ENCODE measurements at places on chromosomes 5 and 9.

GRCh38 chr5:159935946-159936345 is 19.7 kb downstream of the ADRA1B start:
- no peak for DNase-seq

DNA sequence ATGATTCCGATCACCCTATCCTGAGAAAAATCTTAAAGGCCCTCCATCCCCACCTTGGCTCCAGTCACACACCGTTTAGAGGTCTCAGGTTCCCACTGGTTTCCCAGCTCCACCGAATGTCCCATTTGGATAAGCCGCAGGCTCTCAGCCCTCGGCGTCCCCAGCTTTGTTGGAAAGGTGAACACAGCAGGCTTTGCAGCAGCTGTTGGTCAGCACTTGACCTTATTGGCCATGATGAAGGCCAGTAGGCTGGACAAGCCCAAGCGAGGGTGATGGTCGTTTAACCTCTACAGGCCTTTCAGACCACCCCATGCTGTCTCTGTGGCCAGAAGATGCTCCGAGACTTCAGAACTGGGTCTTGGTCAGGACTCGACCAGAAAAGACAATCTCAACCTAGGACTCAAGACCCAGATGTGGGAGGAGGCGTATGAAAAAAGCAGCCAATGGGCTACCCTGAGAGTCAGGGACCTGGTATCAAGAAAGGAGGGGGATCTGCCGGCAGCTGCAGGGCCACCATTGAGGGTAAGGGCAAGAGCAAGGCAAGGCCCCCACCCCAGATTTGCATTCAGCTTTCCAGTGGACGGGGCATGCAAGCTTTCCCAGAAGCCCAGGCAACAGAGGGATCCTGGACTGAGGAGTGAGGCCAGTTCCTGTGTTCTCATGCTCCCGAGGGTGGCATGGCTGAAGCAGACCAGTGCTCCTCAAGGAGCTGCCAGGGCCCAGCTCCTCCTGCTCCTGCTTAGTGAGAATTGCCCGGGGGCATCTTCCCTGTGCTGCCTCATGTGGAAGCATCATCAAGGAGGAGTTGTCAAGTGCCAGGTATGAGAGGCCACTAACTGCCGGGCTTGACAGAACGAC is 13.4 kb downstream of the UBE2QL1 start:
- no peak for DNase-seq

- DNase-seq = no peak
Measured at GRCh38 chr5:32475334-32476097, 31.0 kb upstream of the ZFR start.

DNA sequence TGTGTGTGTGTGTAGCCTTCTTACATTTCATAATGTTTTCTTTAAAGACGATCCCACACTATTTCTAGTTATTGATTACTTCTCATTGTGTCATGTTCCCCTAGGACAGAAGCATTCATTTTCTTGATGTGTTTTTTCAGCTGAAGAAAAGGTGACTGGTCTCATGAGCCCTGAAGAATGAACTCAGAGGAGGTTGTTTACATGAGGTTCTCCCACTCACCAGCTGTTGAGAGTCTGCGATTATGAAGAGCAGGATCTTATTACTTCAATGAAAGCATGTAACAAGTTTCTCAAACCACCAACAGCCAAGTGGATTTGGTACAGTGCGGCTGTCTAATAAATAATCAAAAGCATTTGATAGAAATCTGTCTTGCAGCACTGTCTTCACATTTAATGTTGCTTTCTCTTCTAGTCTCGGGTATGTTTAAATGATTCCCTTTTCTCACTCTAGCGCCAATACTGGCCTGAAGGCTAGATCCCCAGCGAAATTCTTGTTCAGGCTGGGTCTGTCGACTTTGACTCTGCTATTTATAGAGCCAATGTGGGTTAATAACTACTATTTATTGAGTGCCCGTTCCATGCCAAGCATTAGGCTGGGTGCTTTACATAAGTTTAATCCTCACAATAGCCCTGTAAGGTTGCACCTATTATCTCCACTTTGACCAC is 9.6 kb upstream of the FSD1L start:
- DNase-seq = no peak

GRCh38 chr5:132050661-132051552 is 9.5 kb upstream of the IL3 start:
- DNase-seq = no peak

DNA sequence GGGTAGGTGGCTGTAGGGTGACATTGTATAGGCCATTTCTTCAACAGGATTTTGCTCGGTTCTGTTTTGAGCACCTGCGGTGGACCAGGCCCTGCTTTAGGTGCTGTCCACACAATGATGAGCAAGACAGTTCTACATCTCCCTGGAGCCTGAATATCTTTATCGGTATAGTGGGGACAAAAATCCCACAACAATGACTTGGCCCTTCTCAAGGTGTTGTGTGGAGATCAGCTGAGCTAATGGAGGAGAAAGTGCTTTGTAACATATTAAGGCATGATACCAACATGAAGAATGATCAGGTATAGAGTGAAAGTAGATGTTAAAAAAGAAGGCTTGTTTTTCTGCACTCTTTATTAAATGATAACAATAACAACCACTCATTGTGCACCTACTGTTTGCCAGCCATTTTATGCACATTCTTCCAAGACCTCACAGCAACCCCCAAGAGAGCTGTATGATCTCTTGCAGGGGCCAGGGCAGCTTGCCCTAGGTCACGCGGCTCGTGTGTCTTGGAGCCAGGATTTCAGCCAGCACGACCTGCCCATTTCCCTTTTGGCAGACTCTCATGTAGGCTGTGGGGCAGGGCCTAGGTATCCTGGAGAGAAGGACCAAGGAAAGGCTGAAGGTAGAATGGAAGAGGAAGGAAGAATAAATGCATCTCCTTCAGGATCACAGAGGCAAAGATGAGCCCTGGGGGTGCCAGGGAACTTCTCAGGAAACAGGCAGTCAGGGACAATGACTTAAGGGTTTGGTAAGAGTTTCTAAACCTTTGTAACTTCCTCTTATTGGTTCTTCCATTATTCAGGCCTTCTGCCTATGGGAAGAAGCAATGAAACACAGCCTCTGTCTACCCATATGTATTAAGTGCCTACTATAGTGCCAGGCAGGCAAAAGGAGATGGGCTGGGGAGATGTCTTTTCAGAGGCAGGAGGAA is 50.0 kb upstream of the PPARGC1B start:
- DNase-seq = no peak

DNA sequence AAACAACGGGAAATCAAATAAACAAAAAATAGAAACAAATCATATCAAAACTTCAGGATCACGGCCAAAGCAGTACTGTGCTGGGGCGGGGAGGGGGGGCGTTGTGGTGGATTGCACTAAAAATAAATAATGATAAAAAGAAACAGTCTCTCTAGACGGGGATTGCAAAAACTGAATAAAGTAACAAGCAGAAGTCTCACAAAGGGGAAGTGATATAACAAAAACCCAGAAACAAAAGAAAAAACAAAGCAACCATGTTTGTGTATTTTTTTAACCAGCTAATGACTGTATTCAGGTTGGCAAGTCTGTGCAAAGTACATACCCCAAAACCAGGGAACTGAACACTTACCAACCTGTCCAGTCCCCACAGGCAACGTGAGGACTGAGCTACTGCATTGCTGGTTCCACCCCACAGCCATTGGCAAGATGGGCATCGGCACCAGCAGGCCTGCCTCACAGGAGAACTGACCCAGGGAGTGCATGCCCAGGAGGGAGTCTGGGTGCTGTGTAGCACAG is 24.1 kb downstream of the BICD2 start:
- no peak for DNase-seq

- DNase-seq = no peak
Measured at GRCh38 chr9:136354592-136355085, 8.9 kb downstream of the DNLZ start.

DNA sequence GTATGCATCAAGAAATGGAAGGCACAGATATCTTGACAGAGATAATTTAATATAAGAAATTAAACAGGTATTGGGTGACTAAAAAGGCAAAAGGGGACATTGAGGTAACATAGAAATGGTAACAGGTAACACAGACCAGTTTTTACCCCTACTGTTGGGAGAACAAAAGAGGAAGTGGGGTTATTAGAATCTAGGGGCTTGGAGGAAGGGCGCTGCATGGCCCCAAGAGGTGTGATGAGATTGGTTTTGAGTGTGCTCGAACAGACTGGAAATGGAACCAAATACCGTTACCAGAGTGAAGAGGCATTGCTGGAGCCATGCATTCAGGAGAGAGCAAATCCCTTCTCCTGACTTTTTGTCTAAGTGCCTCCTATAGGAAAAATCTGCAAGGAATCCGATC is 193.9 kb downstream of the ALDH1A1 start:
- DNase-seq = no peak

GRCh38 chr9:123927625-123928532 is 2.0 kb downstream of the DENND1A start:
- no peak for DNase-seq

- no peak for DNase-seq
Measured at GRCh38 chr5:1755321-1755949, 44.2 kb downstream of the MRPL36 start.

- DNase-seq = no peak
Measured at GRCh38 chr9:105264380-105264779, 19.9 kb downstream of the SLC44A1 start.

DNA sequence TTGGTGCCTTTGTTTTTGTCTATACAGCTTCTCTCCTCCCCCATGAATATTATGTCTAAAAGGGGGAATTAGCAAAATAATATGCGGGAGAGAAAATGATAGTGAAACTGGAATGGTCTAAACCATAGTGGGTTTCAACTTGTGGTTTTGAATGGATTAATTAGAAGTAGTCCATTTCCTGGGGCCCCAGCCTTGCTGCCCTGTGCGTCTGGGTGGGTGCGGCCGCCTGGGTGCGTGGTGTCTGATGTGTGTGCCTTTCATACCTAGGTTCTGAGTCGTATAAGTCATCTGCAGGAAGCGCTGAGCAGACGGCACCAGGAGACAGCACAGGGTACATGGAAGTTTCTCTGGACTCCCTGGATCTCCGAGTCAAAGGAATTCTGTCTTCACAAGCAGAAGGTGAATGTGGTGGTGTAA is 120.0 kb upstream of the CACNA1B start:
- peak; percentile 38 for DNase-seq

DNA sequence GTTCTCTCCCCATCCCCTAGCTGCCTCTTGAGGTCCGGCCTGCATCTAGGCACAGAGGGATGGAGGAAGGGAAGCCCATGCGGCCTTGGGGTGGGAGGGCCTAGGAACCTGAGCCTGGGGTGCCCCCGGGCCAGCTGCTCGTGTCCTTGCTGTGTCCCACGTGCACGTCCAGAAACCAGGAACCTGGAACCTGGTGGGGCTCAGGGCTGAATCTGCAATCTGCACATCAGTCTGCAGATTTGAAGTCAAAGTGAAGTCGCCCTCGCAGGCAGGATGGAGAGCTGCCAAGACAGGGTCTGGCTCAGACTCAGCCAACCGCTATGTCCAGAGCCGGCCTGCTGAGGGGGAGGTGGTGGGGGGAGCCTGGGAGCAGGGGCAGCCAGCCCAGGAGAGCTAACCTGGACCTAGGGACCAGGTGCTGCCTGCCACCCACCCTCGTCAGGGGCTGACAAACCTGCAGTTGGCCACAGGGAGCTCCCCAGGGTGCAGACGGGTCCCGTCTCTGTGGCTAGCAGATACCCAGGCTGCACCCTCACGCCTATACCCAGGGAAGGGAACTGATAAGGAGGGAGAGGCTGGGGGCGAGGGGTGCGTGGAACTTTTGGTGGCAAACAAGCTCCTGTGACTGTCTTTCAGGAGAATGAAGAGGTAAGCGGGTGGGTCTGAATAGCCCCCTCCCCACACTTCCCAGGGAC is 103.5 kb upstream of the SIMC1 start:
- no peak for DNase-seq

GRCh38 chr5:169637085-169637548 is at the start of gene DOCK2:
TSS of gene DOCK2 (plus strand) at chr5:169637275. CDS start at chr5:169637327, 52 bp downstream.
- peak; percentile 49 for DNase-seq

DNA sequence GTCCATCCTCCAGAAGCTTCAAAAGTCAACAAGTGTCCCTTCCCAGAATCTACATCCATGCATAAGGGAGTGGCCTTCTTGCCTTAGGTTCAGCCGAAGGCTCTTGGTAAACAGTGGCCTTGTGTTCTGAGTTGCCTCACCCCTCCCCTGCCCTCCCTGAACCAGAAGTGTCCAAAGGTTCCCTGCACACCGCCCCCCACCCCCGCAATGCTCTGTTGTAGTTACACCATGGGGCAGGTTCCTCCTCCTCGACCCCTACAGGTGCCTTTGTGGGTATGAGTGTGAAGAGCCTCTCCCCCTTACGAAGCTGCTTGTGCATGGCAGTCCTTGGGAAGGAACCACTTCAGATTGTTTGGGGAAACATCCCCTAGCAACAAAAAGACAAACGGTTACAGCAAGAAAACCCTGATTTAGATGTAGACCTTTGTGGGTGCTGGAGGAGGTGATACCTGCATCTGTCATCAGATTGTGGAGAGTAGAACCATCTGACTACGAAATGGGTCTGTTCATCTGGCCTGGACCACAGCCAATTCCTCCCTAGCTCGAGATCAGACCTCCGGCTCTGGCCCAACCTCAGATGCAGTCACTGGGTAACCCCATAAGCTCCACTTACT is 7.1 kb downstream of the SPACA9 start:
- no peak for DNase-seq

DNA sequence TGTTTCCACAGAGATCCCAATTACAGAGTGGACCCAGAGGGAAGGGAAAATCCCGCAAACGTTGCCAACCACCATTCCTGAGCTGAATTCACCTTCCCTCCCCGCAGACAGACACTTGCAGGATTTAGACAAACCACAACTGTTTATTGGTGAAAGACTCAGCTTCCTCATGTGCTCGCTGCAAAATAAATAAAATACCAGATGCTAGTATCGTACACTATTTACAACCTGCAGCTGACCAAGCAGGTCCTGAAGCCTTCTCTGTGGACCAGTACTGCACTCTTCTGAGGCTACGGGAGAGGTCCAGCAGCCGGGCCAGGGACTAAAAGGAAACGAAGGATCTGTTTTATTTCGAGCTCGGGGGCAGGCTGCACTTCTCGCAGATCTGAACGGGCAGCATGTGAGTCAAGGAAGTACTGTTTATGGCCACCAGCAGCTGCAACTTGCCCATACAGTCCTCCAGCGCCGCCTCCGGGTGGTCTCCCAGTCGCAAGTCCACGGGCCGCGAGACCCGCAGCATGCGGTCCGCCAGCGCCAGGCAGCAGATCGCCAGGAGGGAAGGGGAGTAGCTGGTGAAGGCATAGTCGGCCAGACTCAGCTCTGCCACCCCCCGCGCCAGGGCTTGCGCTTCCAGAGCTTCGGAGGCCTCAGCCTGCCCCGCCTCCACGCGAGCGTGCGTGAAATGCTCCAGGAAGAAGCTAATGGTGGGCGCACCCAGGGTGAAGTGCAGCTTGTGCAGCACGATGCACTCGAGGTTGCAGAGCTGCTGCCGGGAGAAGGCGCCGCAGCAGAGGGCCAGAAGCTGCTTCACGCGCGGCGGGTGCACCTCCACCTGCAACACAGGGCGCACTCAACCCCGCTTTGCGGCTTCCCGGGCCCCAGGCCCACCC is 2.1 kb downstream of the CCNO start:
- no peak for DNase-seq

Data from CD8-positive, alpha-beta memory T cell (primary cell).